H4 (cell line): ENCODE measurements at places on chromosomes 3 and 15. TPM values are rescaled to one million over a fixed set of nuclear protein-coding genes. Genes with fewer than 3 reads are reported as not detected.

DNA sequence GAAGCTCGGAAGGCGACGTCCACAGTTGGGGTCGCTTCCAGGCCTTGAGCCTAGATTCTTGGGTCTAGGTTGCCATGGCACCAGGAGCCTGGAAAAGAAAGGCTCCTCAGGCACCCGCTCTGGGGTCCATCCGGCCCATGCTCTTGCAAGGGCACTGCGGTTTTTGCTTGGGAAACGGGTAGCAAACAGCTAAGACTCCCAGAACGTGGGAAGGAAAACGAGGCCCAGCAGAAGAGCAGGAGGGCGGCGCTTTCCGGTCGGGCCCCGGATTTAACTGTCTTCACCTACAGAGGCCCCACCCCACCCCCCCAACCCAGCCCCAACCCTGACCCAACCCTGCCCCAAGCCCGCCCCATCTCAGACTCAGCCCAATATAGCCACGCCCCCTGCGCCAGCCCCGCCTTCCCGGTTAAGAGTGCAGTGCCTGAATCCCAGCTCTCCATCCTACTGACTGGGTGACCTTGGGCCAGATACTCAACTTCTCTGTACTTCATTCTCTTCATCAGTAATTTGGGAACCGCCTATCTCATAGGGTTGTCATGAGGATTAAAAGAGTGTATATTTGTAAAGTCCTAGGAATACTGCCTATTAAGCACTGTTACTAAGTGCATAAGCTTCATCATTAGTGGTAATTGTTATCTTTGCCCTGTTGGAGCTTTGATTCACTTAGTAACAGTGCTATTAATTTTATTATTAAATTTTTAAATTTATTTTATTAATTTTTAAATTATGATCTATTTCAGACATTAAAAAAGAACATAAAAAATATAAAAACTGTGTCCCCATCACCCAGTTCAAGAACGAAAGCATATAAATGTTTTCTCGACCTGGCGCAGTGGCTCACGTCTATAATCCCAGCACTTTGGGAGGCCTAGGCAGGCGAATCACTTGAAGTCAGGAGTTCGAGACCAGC, 28.4 kb upstream of the SMAD6 start:
- no peak for DNase-seq

The SLC28A1 gene
- total RNA-seq = 0.08 TPM in 1 of 2 replicates, not detected in the other

The TGM4 gene
- 1.2 TPM in 1 of 2 replicates, not detected in the other for total RNA-seq

- peak; percentile 27 for DNase-seq
These were observed at the start of gene PRTG for GRCh38 chr15:55742927-55743728. TSS of gene PRTG (minus strand) at chr15:55743152. CDS start at chr15:55742931, 221 bp downstream.

The GADL1 gene
- not detected in 2 replicates for total RNA-seq

The RTP4 gene
- 16.6 and 18.7 TPM in 2 replicates for total RNA-seq

The STRA6 gene
- 12.9 and 16.8 TPM in 2 replicates for total RNA-seq

The XCR1 gene
- not detected in 2 replicates for total RNA-seq

- no peak for DNase-seq
These were observed 124.5 kb upstream of the TBL1XR1 start for GRCh38 chr3:177321819-177322218.

GRCh38 chr3:13792512-13793371, 87.1 kb downstream of the WNT7A start:
- DNase-seq = no peak

The PLA2G4E gene
- total RNA-seq = not detected in 2 replicates

The ZKSCAN7 gene
- total RNA-seq = 0.99 and 1.4 TPM in 2 replicates

GRCh38 chr3:105431200-105431599, 64.5 kb downstream of the ALCAM start:
- no peak for DNase-seq

DNA sequence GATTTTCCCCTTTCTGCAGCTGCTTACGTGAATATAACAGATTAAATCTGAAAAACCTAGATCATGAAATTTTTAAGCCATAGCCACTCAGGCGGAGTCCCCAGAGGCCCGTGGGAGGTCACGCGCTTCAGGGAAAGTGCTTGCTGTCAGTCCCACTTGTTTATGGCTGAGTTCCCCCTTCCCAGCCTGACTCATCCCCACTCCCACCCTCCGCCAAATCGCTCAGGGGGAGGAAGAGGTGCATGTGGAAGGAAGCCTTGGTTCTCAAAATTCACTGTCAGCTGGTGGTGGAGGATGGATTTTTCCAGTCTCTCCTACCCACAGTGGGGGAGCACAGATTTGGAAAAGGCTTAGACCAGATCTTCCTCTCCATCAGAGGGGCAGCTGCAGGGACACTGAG, 67.4 kb downstream of the CORO2B start:
- no peak for DNase-seq

The CCR9 gene
- total RNA-seq = not detected in 2 replicates

The SYNM gene
- total RNA-seq = 6.6 and 8.0 TPM in 2 replicates

The ADAMTS7 gene
- 1.5 and 5.5 TPM in 2 replicates for total RNA-seq

DNA sequence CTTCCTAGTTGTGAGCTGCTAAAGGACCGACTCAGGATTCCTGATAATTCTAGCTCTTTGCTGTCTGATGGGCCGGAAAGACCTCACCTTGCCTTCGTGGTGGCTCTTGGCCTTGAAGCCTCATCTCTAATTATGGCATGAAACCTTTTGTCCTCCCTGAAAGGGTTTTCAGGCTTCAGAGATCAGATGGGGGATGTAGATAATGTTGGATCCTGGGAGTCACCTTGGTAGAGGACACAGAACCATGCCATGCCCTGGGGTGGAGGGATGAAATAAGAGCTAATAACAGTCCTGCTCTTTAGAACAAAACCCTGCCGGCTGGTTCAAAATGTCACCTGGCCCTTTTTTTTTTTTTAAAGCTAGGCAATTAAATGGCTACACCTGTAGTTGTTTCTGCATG, 50.8 kb upstream of the SYN2 start:
- DNase-seq = no peak

The ATP8B4 gene
- total RNA-seq = 0.04 and 0.41 TPM in 2 replicates

- DNase-seq = no peak
These were observed 512.9 kb downstream of the PYDC2 start for GRCh38 chr3:191973820-191974219.

The MORC1 gene
- total RNA-seq = 0.04 and 0.10 TPM in 2 replicates

DNA sequence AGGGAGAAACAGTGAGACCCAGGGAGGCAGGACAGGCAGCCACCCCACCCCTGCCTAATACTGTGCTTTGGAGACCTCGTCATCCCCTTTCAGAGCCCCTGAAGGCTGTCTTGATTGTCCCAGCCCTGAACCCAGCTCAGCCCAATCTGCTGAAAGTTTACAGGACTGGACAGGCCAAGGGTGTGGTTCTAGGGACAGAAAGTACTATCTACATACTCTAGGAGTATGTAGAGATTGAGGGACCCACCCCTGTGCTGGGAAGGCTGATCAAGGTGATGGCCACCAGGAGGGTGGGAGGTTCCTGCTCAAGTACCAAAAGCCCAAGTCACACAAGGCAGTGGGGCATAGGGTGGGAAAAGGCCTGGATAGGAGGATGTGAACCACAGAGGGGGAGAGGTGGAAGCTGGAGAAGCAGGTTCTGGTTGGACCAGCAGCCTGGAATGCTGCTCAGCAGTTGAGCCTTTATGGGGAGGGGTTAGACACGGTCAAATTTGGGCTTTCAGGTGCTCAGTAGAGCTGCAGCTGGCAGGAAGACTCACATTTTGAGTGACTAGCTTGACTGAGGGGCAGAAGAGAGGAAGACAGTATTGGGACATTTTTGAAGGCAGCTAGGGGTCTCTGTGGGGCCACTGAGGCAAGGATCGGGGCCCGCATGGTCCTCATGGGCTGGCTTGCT, 6.7 kb downstream of the NBEAL2 start:
- no peak for DNase-seq
